ENCODE measurements at places on chromosomes 5 and 9.
A peak's percentile ranks its signal among the peaks of the same experiment; 100 is the strongest.

DNA sequence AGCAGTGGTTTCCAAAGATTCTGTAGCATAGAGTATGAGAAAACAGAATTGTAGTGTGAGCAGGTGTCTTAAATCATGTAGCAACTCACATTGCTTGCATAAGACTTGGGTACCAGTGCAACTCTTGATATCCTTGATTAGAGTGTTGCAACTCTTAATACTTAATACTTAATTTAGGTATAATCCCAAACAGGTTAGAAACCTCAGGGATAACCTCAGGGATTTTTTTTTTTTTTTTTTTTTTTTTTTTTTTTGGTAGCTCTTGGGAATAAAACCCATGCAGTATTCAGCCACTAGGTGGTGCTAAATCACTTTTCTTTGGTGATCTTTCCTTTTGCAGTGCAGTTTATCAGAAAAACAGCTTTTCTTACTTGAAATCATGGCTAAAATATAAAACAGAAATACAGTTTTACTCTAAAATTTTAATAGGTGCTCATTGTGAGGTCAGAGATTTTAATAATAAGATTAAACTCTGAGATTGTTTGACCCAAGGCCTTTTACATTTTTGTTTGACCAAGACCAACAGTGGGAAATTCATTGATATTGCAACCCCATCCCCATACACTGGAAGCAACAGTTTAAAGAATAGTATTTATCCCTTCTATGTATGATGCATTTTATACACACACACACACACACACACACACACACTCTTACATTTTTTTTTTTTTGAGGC lies 55.3 kb downstream of the ERAP1 start:
- DNase-seq = peak; percentile 70

DNA sequence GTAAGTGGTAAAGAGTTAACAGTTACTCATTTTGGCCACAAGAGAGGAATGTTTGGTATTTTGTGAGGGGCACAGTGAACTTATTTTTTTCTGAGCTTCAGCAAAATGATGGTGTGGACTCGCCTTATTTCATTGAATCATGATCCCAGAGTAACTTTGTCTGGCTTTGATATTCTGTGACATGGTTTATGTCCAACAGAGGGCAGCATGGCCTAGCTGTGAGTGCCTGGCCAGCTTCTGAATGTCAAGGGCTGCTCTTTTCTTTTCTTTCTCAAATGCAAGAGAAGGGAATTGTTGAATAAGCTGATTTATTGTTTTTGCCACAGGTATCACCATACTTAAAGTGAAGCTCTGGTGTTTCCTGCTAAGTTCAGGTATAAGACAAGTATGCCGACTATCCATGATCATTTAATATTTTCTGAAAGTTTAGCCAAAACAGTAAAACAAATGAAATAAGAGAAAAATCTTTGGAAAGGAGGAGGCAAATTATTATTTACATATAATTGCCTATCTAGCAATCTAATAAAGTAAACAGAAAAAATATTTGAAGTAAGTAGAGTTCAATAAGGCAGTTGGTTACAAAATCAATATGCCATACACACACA lies 31.7 kb downstream of the MRPL22 start:
- peak; percentile 46 for DNase-seq

- DNase-seq = no peak
Measured at GRCh38 chr9:86664603-86665002, 282.7 kb downstream of the GAS1 start.

GRCh38 chr9:135220601-135221575 lies 133.4 kb downstream of the OLFM1 start:
- no peak for DNase-seq

DNA sequence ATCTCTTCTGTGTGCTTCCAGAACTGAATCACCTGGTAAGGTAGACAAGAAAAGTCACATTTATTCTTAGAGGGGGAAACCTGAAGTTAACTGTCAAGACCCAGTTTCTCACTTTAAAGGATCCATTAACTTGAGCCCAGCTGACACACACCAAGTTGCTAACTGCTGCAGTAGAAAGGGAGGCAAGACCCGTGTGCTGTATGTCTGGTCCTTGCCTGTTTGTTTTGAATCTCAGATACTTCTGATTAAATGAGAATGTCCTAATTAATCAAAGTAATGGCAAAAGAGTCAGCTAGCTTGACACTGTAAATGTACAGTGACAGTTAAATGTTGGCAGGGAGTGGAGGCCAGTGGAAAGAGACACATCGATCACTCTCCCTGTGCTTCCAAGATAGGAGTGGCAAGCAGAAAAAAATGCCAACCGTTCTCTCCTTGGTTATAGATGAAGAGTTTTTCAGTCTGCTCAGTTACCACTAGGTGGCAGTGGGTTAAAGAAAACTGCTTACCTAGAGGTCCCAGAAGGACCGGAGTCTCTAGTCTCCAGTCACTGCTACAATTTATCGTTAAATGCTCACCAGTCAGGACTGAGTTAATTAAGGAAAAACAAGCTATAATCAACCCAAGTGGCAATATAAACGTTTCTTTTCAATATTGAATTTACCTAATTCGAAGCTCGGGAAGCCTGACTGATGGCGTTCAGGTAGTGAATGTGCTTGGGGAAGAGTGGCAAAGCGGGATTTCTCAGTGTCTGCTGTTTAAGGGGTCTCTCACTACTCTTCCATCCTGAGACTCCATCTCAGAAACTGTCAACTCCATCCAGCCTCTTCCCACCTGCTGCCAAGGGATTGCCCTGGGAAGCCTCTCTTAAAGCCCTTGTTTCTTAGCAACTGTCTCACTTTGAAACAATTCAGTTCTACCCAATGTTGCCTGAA lies 18.4 kb downstream of the LSM11 start:
- peak; percentile 50 for DNase-seq

DNA sequence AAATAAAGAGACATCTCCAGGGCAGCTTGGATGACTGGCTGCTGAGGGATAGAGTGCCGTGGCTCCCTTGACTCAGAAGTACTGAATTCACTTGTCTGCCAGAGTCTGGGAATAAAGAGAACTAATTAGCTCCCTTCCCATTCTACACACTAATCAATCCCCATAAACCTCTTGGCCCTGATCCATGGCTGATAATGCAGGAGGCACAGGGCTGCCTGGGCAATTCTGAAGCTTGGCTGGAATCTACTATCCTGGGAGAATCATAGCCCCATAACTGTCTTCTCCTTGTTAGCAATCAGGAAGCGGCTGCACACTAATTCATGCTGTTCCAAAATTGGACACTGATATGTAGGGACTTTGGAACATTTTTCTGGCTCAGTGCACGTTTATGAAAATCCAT lies 197.7 kb downstream of the PTTG1 start:
- no peak for DNase-seq

GRCh38 chr9:112012026-112012902 lies 115.7 kb downstream of the UGCG start:
- peak; percentile 35 for DNase-seq

GRCh38 chr9:13707612-13708576 lies 428.4 kb upstream of the MPDZ start:
- DNase-seq = no peak

DNA sequence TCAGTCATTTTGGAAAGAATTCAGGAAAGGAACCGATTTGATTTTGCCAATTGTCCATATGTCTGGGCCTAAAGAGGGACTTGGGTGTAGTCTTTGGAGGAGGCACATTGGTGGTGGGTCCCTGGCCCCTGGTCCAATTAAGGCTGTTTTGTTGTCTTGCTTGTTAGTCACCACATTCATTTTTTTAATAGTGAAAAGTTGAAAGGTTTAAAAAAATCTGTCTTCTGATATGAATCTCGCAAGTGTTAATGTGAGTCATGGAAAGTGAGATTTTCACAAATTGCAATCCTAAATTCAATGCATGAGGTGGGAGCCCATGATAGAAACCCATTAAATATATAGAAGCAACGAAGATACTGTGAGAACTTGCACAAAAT lies 165.9 kb upstream of the OTULINL start:
- no peak for DNase-seq

DNA sequence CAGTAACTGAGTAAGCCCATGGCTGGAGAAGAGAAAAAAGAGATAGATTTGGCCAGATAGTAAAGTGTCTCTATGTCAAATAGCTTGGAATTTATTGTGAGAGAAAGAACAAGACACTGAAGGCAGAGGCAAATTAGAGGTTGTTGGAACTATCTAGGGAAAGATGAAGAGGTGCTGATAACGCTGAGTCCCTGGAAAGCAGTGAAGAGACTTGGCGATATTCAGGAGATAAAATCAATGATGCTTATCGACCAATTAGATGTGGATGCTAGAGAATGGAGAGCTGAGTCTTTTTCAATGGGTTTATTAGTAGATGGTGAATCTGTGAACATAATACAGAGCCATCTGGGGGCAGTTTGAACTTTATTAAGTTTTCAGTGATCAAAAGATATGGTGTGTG lies 48.6 kb upstream of the GABRA1 start:
- no peak for DNase-seq

DNA sequence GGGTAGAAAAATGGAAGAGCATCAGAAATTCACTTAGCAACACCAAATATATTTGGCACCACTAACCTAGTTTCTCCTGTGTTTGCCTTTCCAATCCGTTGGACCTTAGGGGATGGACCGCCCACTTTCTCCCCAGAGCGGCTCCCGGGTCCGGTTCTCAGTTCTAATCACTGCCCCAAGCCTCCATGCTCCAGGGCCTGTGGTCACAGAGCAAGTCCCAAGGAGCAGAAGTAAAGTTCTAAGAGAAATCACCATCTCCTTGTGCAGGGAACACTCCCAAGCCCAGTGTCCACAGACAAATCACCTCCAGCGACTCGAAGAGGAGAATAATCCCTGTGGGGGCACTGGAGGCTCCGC lies 728 bp upstream of the SLC1A1 start:
- no peak for DNase-seq

DNA sequence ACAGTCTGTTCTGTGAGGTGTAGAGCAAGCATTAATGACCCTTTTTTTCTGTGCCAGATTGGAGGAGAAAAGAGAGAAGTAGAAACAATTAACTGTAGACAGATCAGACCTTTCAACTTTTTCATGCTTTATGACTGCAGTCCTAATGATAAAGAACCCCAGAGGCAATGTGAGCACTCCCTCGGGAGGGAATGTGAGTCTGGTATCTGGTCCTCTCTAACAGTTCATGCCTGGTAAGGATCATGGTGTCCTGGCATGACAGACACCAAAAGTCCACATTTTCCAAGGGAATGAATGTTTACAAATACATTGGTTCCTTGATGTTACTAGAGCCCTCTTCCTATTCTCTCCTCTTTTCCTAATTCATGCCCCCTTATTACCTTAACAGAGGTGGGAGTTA lies 70.3 kb downstream of the MTAP start:
- DNase-seq = no peak

- DNase-seq = peak; percentile 19
Measured at GRCh38 chr5:155616779-155617392, 603.3 kb downstream of the KIF4B start.

DNA sequence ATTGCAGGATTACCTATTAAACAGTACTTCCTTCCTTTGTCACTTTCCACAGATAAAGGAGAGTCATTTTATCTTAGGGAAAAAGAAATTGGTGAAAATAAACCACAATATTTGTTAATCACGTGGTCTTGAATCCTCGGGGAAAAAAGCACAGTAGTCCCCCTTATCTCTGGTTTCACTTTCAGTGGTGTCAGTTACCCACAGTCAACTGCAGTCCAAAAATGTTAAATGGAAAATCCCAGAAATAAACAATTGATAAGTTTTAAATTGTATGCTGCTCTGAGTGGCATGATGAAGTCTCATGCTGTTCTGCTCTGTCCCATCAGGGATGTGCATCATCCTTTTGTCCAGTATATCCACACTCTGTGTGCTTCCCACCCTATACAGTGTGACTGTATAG lies 405.2 kb upstream of the MPDZ start:
- DNase-seq = no peak

Data from midbrain (tissue), 1 donor.